Dermis blood vessel endothelial cell (primary cell): ENCODE measurements at places on chromosomes 1 and 21. TPM values are rescaled to one million over a fixed set of nuclear protein-coding genes. Genes with fewer than 3 reads are reported as not detected.

GRCh38 chr1:48181669-48182367, 40.7 kb upstream of the SLC5A9 start:
- no peak for DNase-seq

GRCh38 chr1:234940841-234941240, 187.8 kb downstream of the TOMM20 start:
- no peak for DNase-seq

DNA sequence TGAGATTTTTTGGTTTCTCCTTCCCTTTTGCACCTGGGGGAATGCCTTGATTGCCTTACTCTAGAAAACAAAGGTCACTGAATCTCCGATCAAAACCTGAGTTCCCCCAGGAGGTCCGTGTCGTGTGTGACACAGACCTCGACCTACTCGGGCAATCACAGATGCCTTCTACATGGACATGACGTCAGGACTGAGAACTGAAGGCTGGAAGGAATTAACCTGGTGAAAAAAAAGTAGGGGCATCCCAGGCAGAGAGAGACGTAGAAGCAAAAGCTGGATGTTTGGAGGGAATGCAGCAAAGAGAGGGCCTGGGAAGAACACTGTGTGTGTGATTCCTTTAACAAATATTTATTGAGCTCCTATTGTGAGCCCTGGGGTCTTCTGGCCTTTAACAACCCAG, 178.0 kb downstream of the PRDM2 start:
- DNase-seq = no peak

- no peak for DNase-seq
These were observed 1.5 kb downstream of the SNX27 start for GRCh38 chr1:151613282-151613780.

DNA sequence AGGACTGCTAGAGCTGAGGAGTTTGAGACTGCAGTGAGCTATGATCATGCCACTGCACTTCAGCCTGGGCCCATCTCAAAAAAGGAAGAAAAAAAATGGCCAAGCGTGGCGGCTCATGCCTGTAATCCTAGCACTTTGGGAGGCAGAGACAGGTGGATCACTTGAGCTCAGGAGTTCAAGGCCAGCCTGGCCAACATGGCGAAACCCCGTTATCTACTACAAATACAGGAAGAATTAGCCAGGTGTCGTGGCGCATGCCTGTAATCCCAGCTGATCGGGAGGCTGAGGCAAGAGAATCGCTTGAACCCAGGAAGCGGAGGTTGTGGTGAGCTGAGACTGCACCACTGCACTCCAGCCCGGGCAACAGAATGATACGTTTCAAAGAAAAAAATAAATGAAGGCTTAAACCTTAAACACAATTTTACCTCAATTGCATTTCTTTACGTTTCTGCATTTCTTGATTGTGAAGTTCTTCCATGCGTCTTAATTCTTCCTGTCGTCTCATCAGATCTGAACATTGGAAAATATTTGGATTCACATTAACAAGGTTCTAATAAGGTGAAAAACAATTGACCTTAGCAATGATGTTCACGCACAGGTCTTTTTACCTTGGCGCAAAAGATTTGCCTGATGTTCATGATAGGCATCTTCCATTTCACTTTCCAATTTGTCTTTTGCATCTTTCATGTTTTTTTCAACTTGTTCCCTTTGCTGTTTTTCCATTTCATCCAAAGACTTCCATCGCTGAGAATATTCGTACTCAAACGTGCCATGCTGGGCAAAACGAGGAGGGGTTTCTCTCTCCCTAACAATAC, 4.2 kb downstream of the SFPQ start:
- no peak for DNase-seq

DNA sequence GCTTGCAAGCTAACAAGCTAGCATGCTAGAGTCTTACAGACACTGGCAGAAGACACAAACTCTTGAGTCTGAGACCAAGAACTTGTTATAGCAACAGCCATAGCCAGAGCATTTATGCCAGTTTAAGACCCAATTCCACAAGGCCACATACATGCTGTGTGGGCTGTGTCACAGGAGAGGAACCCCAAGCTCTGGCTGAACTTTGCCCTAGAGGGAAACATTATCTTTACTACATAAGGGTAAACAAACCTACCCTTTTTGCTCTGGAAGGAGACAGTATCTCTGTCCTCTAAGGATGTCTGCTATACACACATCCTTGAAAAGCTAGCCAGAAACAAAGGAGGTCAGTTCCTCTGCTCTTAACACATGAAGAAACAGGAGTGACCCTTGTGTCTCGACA, 70.3 kb downstream of the HSF2BP start:
- DNase-seq = no peak

DNA sequence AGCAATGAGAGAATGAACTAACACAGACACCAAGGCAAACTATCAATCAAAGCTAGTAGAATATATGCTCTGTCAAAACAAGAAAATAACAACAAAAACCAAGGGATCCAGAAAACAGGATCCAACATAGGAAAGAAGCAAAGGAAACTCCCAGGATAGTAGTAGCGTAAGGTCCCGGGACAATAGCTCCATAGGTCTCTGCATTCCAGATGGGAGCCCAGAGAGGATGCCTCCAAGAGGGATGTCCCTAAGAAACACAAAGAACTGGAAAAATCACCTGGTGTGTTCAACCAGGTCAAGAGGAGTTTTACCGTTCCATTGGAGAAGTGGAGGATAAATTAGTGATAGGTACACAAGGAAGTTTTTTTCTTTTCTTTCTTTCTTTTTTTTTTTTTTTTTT, 5.7 kb upstream of the FAM43B start:
- no peak for DNase-seq

GRCh38 chr1:207847116-207847515, 63.8 kb downstream of the CD34 start:
- DNase-seq = peak; percentile 75

DNA sequence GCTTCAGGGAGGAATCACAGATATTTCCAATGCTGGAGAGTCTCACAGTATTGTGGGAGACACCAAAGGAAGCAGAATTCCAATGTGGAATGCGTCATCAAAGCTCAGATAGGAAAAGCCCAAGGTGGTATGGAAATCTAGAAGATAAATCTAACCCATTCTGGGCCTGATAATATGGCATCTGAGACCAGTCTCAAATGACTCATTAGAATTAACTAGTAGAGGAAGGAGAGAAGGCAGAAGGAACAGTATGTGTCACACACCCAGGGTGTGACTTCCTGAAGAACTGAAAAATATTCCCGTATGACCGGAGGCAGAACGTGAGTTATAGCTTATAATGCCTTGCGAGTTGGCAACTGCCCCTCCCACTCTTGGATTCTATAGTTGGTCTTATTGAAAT, 499.2 kb downstream of the PLPP3 start:
- DNase-seq = peak; percentile 46

- DNase-seq = peak; percentile 92
These were observed 23.5 kb downstream of the F11R start for GRCh38 chr1:160997323-160998038.

- DNase-seq = no peak
These were observed 4.3 kb upstream of the IKBKE start for GRCh38 chr1:206465951-206466350.

- DNase-seq = peak; percentile 56
These were observed 97.1 kb downstream of the AK5 start for GRCh38 chr1:77378723-77379535.

- no peak for DNase-seq
These were observed 90.4 kb upstream of the DPH5 start for GRCh38 chr1:101116006-101116405.

GRCh38 chr1:232334811-232335210, 295.1 kb downstream of the SIPA1L2 start:
- DNase-seq = no peak

GRCh38 chr1:76682138-76682537, 185.1 kb upstream of the ST6GALNAC5 start:
- no peak for DNase-seq

DNA sequence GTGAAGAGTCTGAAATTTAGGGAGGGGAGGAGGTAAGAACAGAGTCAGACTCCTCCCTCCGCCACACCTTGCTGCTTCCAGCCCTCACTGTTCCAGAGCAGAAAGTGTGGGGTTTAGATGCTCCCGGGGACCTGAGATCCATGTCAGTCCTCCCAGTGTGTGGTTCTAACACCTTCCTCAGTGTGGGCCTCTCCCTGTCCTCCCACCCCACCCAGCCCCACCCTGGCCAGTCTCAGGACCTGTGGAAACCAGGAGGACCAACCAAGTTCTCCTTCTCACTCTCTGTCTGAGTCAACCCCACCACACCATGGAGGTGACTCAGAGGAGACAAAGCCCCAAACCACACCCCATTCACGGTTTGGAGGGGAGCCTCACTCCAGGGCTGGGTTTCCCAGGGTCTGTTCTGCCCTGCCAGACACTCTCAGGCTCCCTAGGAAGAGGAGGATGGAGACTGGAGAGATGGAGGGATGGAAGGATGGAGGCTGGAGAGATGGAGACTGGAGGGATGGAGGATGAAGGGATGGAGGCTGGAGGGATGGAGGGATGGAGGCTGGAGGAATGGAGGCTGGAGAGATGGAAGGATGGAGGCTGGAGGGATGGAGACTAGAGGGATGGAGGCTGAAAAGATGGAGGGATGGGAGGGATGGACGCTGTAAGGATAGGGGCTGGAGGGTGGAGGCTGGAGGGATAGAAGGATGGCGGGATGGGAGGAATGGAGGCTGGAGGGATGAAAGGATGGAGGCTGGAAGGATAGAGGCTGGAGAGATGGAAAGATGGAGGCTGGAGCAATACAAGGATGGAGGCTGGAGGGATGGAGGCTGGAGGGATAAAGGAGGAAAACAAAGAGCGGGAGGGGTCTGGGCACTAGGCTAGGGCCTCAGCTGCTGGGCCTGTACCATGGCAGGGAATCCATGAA, 100.9 kb upstream of the RUNX3 start:
- DNase-seq = no peak

GRCh38 chr1:205735218-205735617, 14.8 kb downstream of the NUCKS1 start:
- DNase-seq = no peak

GRCh38 chr1:228217551-228218344, 9.9 kb downstream of the OBSCN start:
- no peak for DNase-seq

DNA sequence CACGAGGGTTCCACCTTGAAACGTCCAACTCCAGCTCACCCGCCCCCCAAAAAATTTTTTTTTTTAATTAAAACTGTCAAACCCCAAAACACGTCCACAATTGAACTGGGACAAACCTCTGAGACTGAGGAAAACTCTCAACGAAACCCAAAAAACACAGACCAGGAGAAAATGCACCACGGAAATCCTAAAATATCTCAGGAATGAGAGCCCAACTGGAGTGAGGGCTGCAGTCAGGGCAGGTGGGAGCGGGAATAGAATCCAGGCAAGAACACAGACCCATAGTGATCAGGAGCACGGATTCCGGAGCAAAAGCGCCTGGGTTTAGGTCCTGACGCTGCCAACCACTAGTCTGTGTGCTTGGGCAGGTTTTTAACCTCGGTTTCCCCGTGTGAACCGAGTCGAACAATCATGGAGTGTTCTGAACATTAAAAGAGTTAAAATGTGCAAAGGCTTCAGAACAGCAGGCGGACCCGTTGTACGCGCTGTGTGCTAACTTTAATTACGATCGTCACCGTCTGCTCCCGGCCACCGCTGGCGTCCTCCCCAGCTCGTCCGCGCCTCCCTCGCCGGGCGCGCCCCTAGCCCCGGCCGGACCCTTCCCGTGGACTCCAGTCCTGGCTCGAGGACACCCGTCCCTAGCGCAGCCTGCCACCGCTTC, 624 bp downstream of the ARHGAP29 start:
- DNase-seq = peak; percentile 54

GRCh38 chr1:204735042-204735441, 49.5 kb upstream of the LRRN2 start:
- no peak for DNase-seq

GRCh38 chr1:240304466-240304865, 212.8 kb downstream of the FMN2 start:
- DNase-seq = no peak

- DNase-seq = no peak
These were observed 58.6 kb upstream of the C8B start for GRCh38 chr1:57024428-57024827.

DNA sequence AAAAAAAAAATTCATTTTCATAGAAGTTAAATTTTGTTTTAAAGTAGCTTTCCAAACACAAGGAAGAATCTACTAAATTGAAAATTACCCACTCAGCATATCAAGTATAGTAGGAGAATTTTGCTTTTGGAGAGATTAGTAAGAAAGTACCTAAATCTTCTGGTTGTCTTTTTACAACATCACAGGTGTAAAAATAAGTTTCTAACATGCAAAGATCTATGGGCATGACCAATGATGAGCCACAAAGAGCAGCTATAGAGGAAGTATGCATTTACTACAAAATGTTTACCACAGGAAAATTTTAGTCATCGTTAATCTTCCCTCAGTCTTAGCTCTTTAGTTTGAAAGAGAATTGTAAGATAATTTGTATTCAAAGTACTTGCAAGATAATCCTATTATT, 28.1 kb downstream of the ANGPTL3 start:
- no peak for DNase-seq

GRCh38 chr21:42028766-42029425, 18.7 kb upstream of the ZBTB21 start:
- DNase-seq = no peak

GRCh38 chr1:184905601-184906322, 68.5 kb downstream of the NIBAN1 start:
- no peak for DNase-seq

GRCh38 chr1:53420341-53420740, 38.9 kb upstream of the DMRTB1 start:
- DNase-seq = no peak

GRCh38 chr1:1531947-1532346, 8.5 kb downstream of the TMEM240 start:
- DNase-seq = no peak

DNA sequence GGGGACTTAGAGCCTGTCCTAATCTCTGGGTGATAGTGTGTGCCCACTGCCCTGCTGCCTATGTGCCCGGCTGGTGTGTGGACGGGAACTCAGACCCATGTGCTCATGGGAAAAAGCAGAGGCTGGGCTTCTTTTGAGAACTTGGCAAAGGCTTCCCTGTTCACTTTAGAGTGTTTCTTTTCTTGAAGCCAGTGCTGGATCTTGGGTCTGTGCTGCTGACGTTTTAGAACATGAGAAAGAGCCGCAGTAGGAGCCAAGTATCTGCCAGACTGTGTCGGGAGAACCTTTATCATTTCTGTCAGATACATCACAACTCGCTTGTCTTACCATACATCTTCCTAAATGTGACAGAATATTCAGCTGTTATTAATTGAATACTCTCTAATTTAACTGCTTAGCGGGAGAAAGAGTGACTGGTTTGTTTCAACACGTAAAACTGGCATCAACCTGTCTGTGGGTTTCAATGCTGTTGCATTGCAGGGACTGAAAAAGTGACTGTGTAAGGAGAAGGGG, 195.2 kb downstream of the PBX1 start:
- DNase-seq = no peak

RAD54L gene
- total RNA-seq = 2.0 and 11.2 TPM in 2 replicates

KANK4 gene
- total RNA-seq = not detected in 2 replicates

PLXNA2 gene
- 54.8 and 95.8 TPM in 2 replicates for total RNA-seq

NT5C1A gene
- total RNA-seq = not detected in 2 replicates

OR2G6 gene
- not detected in 2 replicates for total RNA-seq

LRRC53 gene
- total RNA-seq = not detected in 2 replicates

RNU1-4 gene
- total RNA-seq = under 0.01 TPM in 2 replicates

CHODL gene
- total RNA-seq = 0.14 TPM in 1 of 2 replicates, not detected in the other
